ENCODE measurements at places on chromosomes 12 and 14.

GRCh38 chr14:91888641-91889476, 21.5 kb upstream of the TC2N start:
- no peak for DNase-seq

GRCh38 chr14:76974365-76974764, 54.1 kb downstream of the IRF2BPL start:
- no peak for DNase-seq

DNA sequence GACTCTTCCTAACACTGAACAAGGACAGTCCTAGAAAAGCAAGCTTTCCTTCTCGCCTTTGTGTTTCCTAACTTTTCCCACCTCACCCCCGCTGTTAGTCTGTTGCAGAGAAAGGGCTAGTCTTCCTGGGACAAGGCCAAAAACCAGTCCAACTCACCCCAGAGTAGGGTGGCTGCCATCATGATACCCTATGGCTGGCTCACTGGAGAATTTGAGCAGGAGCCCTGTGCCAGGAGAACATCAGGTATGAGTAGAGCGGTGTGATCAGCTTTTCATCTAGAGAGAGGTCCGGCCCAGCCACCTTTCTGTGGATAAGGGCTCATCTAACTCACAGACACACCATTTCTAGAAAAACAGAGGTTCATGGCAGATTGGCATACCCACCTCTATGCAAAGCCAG, 16.7 kb upstream of the ZFP36L1 start:
- no peak for DNase-seq

- no peak for DNase-seq
Measured at GRCh38 chr12:10454531-10454930, 1.4 kb upstream of the KLRC1 start.

DNA sequence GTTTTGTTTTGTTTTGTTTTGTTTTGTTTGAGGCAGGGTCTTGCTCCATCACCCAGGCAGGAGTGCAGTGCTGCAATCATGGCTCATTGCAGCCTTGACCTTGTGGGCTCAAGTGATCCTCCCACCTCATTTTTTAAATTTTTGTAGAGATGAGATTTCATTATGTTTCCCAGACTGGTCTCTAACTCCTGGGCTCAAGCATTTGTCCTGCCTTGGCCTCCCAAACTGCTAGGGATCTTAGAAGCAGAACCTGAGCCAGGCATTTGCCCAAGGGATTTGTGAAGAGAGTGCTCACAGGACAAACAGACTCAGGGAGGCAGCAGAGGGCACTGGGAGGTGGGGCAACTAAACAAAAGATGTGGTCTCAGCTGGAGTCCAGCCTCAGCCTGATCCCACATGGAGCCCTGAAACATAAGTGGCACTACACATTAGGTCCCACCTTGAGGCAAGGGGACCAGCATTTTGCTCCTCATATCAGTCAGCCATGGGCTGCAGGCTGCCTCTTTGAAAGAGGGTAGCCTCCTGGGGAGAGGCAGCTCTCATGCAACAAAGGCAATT, 86.2 kb upstream of the CMKLR1 start:
- DNase-seq = no peak

- DNase-seq = no peak
Measured at GRCh38 chr12:51886021-51886710, 1.7 kb upstream of the ANKRD33 start.

GRCh38 chr12:119208626-119209061, 29.9 kb downstream of the HSPB8 start:
- peak; percentile 77 for DNase-seq

DNA sequence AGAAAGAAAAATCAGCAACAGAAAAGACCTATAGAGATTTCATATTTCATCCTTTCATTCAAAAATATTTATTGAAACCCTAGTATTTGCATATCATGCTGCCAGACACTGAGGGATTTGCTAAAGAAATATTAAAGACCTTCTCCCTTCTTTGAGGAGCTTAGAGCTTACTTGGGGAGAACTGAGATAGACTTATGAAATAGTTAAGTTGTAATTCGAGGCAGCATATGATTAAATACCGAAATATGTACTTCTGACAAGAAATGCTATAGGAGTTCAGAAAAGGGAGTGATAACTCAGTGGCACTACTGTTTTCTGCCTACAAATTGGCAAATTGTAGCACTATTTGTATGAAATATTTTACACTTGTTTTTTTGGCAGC, 59.1 kb downstream of the PLXNC1 start:
- no peak for DNase-seq

DNA sequence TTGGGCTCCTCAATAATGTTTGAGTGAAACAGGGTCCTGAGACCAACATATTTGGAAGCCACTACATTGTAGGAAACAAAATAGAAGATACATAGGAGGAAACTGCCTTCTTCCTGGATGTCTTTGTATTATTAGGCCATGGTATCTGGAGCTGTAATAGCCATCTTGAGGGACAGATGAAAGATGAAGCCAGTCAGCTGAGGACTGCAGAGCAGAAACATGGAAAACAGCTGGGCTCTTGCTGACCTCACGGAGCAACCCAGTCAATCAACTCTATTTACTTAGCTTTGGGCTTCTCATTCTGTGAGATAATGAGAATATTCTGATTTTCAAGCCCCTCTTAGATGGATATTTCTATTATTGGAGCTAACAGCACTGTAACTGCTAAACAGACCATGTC, 962.4 kb downstream of the BCL11B start:
- no peak for DNase-seq

GRCh38 chr12:75571204-75571603, 59.8 kb upstream of the KRR1 start:
- DNase-seq = peak; percentile 91

DNA sequence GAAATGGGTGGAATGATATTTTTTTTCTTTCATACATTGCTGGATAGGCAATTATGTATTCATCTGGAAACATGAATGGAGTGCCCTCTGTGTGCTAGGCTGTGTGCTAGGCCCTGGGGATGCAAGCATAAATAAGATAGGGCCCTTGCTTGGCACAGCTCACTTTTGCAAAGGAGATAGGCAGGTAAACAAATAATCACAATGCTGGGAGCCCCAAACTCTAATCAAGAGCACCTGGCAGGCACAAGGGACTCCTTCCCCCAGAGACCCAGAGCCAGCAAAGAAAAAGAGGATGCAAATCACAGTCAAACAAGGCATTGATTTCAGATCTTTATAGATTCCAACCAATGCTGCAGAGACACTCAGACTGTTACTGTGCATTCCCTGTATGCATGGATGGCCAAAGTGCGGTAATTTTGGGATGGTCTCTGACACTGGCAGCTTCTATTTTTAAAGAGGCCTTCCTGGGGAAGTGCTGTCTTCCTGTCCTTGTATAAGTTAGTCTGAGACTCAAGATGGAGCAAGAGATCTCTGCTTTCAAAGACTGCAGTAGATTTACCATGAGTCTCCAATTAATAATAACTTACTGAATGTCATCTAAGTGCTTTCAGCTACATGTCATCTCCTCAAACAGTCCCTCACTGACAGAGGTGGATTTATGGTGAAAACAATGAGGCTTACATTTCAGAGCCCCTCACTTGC, 45.1 kb upstream of the CPM start:
- no peak for DNase-seq

DNA sequence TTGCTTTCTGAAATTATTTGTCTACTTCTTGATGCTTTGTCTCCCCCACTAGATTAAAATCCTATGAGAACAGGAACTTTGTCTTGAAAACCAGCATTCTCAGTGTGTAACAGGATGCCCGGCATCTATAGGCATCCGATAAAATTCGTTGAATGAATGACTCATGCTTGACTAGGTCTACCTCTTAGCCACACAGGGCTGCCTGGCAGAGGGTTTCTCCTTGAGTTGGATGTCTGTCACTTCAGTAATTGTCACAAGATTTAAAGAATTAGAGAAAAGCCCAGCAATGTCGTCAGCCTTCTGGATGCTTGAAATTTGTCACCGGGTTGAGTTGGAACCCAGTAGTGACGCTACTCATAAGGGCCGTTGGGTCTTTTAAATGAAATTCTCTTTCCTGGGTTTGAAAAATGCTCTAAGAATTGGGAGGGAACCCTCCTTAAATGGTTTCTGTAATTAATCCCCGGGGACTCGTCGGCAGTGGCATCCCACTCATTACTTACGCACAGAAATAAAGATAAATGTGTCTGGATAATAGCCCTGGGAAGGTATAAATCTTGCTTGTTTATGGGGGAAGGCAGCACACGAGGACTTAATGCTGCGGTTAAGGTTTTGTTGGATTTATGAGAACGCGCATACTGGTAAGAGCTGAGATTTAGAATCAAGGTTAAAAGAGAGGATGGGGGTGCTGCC, 194.1 kb downstream of the AACS start:
- no peak for DNase-seq

DNA sequence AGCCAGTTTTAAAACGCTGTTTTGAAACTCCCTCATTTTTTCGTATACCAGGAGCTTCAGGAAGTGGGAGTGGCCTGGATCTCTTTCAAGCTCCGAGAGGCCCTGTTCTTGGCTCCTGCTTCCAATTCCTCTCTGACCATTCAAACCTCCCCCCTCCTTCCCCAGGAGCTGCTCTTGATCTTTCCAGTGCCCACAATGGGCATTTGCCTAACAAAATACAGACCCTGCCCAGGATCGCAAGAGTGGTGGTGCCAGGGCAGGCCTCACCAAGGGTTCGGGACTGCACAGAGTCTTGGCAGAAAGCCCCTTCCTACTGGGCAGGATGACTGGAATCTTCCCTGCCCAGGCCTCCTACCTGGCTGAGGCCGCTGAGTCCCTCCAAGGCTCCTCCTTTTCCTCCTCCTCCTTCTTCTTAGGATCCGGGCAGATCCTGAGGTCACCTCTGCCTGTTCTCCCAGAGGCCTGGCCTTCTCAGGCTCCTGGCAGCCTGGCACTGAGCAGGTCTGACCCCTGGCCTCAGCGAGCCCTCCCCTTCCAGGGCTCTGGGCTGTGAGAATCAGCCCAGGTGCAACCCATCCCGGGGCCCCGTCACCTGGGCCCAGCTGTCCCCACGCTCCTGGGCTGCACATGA, 46.9 kb upstream of the NOS1 start:
- DNase-seq = no peak

- DNase-seq = no peak
Measured at GRCh38 chr12:50642035-50642451, 121.9 kb upstream of the ATF1 start.

DNA sequence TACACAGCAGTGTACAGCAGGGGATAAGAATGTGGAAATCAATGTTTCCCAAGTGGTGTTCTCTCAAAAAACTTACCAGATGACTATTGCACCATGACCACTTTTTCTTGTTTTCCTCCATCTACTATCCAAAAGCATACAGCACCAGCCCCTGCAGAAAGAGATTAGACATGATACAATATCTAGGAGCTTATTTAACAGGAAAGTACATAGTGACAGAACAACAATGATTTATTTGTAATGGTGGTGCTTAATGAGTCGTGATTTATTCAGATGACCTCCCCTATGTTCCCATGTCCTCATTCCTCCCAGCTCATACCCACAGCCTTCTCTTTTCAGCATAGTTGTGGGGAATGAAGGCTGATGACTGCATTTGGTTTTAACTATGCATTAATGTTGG, 413.6 kb downstream of the BTG1 start:
- no peak for DNase-seq

DNA sequence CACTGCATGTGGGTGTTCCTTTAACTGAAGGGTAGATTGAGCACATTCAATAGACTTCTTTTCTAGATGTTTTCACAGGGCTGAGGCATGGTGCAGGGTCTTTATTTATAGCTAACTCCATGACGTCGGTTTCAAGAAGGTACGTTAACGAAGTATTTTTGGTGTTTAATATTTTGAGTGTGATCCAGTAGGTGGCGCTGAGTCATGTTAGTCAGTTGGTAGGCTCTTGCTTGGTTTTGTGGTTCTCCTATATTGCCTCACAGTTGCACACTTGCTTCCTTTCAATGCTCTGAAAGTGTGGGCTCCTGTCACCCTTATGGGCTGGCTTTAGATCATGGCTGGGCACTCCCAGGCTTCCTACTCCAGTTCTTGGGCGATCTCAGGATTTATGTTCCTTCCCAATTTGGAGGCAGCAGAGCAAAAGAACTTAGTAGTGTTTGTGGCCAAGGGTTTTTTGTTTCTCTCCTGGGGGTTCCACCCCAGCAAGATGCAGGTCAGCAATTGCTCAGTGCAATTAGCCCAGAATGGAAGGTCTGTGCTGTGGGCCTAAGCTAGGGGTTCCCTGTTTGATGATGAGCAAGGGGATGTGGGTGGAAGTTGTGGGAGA, 471.6 kb upstream of the FOXG1 start:
- no peak for DNase-seq

DNA sequence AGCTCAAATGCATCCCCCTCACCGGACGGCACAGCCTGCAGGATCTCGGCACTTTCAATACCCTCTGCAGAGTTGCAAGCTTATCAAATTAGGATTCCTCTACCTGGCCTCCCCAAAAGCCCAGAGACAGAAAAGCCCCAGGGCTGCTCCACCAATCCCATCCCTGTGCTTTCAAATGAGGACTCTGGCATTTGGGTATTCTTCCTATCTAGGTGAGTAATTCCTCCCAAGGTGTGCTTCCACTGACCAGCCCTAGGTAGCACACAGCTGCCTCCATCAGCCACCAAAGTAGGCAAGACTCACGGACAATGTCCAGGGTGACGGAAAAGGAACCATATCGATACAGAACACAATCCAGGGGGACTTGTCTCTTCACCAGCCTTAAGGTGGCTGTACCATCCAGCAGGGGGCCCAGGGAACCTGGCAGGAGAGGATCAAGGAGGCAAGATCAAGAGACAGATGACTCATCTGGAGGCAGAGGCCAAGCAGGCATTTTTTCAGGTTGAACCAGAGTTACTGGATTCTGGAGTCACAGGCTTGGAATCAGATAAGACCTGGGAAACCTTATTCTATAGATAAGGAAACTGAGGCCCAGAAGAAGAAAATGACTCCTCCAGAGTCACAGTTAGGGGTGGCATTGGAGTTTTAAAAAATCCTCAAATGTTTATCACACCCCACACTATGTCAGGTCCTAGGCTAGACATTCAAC, 9.9 kb downstream of the PMEL start:
- no peak for DNase-seq

GRCh38 chr12:56991319-56992246, 14.8 kb downstream of the ZBTB39 start:
- no peak for DNase-seq

DNA sequence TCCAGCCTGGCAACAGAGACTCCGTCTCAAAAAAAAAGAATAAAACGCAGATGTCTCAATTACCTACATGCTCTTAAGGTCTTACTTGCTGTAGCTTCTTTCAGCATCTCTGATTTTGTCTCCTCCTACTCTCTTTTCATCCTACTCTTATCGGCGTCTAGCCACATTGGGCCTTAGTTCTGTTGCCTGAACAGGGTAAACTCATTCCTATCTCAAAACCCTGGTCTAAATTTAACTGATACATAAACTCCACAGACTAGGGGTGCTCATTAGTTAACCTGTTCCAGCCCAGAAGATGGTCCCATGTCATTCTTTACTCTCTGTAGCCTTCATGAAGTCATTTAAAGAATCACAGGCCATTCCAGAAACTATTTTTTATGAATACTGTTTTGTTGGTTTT, 33.6 kb downstream of the EXD2 start:
- DNase-seq = no peak

GRCh38 chr12:30934811-30935210, 8.3 kb downstream of the TSPAN11 start:
- DNase-seq = no peak

- peak; percentile 79 for DNase-seq
Measured at GRCh38 chr12:52171950-52172512, 19.8 kb downstream of the KRT80 start.
